NCI-H1930 (cell line): ENCODE measurements at places on chromosomes 6 and 20.

GRCh38 chr6:131451321-131452144, 121.5 kb upstream of the ARG1 start:
- DNase-seq: no peak

DNA sequence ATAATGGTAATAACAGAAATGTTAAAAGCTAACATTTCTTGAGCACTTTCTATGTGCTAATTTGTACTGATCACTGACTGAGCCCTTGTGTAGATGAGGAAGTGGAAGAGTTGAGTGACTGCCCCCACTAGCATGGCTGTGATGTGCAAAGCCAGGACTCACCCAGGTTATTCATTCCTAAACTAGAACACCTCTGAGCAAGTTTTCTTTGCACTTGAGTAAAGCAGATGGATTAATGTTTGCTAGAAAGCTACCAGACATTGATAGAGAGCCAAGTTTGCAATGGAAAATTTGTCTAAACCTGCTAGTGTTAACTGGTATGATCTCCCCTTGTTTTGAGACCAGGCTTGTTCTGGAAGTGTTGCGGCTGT, 467.4 kb upstream of the PLCB4 start:
- DNase-seq: no peak

GRCh38 chr6:42786525-42786985, 4.7 kb downstream of the BICRAL start:
- DNase-seq: no peak

GRCh38 chr6:13183415-13184088, 144.8 kb downstream of the TBC1D7 start:
- no peak for DNase-seq

- no peak for DNase-seq
Measured at GRCh38 chr6:24464253-24465038, 24.9 kb downstream of the GPLD1 start.

GRCh38 chr6:87912102-87912501, 135.5 kb upstream of the SPACA1 start:
- DNase-seq: no peak

- peak; percentile 58 for DNase-seq
Measured at GRCh38 chr20:19802492-19803158, 44.6 kb downstream of the RIN2 start.

DNA sequence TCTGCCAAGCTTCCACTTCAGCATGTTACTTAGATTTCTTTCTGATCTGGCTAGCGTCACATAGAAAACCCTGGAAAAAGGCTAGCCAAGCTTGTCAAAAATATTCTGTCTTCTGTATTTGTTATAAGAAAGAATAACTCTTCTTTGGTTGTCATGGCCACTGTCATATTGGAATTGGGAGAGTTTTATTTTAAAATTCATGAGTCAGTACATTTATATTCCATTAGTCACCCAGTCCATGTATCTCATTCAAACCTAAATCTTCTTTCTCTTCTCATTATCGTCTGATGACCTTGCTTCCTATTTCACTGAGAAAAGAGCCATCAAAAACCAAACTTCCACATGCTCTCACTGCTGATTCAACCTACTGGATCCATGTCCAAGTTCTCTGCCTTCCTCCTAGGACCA, 65.7 kb downstream of the EPM2A start:
- no peak for DNase-seq

DNA sequence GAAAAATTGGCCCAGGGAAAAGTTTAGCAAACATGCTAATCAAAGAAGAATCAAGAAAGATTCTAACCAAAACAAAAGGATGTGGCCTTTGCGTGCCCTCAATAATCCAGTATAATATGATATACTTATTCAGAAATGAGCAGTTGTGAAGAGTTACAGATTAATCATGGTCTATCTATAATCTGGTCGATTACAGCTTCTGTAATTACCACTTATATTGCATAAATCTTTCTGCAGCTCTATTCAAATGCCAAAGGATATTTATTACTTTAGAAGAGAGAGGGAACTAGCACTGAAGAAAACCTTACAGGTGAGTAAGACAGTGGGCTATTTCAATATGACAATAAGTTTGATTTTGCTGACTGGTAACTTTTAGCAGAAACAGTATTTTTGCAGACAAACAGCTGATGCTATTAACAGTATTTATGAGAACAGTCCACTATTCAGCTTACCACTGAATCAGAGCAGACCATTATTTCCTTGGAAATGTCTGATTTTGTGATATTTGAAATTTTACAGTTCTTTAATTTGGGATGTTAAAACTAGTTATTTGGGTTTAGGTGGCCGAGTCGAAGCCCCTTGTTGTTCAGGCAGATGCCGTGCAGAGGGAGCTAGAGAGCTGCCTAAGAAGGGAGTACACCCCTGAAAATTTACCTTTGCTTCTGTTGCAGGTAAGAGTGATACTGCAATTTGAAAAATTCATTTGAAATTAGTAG, 92.2 kb downstream of the CEP57L1 start:
- DNase-seq: peak; percentile 7
